ENCODE measurements at places on chromosomes 2 and 18. TPM values are rescaled to one million over a fixed set of nuclear protein-coding genes. Genes with fewer than 3 reads are reported as not detected.

Gene TGIF1
- total RNA-seq: 101 TPM

Gene SLC1A4
- 9.1 TPM for total RNA-seq

Gene CIB4
- not detected for total RNA-seq

Gene SP5
- 0.47 TPM for total RNA-seq

Gene FOXD4L1
- 0.33 TPM for total RNA-seq

Gene SLC5A7
- 0.06 TPM for total RNA-seq

DNA sequence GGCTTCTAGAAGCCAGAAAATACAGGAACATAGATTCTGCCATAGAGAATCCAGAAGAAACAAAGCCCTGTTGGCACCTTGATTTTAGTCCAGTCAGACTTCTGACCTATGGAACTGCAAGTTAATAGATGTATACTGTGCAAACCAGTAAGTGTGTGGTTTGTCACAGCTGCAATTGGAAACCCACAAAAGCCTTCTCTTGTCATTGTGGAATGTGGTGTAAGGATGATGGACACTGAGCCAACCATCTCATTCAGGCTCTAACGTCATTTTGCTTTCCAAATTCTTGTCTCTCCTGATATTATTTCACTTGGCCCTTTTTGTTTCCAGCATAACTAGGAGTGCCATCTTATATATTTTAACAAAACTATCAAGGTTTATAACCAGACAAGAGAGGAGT is 369.5 kb upstream of the SMIM21 start:
- no peaks in the 10 kb centered on the region for H3K4me1 ChIP-seq
- no peak overlapping the region for H3K27ac ChIP-seq
- no peak for DNase-seq
- H3K27me3 ChIP-seq: peaks cover 25% of the 10 kb centered on the region
- no peaks in the 10 kb centered on the region for H3K36me3 ChIP-seq
- no peak overlapping the region for H3K4me3 ChIP-seq

DNA sequence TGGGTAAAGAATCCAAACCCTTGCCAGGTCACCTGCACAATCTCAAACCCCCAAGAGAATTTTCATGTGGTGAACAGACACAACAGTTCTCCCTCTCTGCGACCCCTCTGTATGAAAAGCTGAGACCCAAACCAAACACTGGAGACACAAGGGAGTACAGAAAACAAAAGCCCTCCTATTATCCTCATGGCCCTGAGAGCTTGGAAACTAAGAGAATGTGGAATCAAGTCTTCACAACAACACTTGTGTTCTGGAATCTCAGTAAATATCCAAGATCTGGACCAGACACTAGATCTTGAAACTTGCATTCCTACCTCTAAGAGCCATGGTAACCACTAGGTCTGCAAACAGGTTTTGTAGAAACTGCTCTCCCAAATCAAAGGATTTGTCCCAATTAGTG is 50.1 kb upstream of the CCDC150 start:
- no peak for DNase-seq
- no peak overlapping the region for H3K4me3 ChIP-seq
- no peak overlapping the region for H3K27ac ChIP-seq
- no peaks in the 10 kb centered on the region for H3K36me3 ChIP-seq
- H3K4me1 ChIP-seq: peaks cover 33% of the 10 kb centered on the region
- peaks cover 6% of the 10 kb centered on the region for H3K27me3 ChIP-seq

DNA sequence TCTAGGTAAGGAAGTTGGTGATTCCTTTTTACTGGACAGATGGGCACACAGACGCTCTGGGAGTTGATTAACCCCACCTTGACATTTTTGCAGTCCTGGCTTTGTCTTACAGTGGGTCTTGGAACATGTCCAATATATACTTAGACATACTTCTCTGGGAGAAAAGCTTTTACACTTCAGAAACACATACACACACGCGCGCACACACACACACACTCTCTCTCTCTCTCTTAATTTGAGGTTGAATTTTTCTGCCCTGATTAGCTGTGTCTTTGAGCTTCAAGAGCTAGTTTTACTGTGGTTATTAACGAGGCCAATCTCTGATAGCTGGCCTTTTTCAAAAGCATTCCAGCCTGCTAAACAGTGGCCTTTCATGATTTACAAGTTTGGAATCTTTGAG is 215.0 kb downstream of the MYCN start:
- H3K4me1 ChIP-seq: no peaks in the 10 kb centered on the region
- no peaks in the 10 kb centered on the region for H3K27me3 ChIP-seq
- no peak overlapping the region for H3K27ac ChIP-seq
- H3K36me3 ChIP-seq: no peaks in the 10 kb centered on the region

DNA sequence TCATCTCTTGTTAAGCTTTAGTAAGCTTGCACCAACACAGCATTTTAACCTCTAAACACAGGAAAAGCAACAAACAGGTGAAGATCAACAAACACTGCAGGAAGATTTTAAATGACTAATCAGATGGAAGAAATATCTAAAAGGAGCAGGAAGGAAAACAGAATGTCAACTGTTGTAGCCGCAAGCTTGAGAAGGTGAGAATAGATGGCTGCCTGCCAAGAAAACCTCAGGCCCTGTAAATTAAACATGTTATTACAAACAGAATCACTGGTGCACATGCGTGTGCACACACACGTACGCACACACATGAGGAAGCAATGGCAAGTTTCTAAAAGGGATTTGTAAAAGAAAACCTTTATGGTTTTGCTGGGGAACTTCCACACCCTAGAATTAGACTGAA is 257.8 kb upstream of the GALNT5 start:
- DNase-seq: no peak
- no peaks in the 10 kb centered on the region for H3K4me1 ChIP-seq
- no peaks in the 10 kb centered on the region for H3K36me3 ChIP-seq
- H3K27me3 ChIP-seq: no peaks in the 10 kb centered on the region
- no peak overlapping the region for H3K4me3 ChIP-seq

GRCh38 chr18:33232318-33232626 is 208.2 kb downstream of the CCDC178 start:
- no peak overlapping the region for H3K4me3 ChIP-seq
- DNase-seq: no peak
- H3K36me3 ChIP-seq: no peaks in the 10 kb centered on the region
- no peak overlapping the region for H3K27ac ChIP-seq
- H3K27me3 ChIP-seq: no peaks in the 10 kb centered on the region

DNA sequence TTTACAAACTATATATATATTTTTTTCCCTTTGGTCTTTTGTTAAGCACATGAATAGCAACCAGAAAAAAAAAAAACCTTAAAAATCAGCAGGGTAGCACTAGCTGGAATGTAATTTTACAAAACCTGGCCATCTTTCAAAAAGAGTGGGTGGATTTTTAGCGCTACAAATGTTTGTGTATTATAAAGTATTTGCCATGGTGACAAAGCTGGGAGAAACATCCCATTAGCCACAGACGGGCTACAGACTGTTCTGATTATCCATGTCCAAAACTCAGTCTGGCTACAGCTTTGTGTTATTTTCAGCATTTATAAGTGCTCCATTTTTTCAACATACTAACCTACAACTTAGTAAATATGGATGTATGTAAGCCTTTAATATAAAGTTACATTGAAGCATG is 249.5 kb upstream of the TANK start:
- H3K4me3 ChIP-seq: no peak overlapping the region
- no peaks in the 10 kb centered on the region for H3K4me1 ChIP-seq
- H3K27me3 ChIP-seq: no peaks in the 10 kb centered on the region
- no peak overlapping the region for H3K27ac ChIP-seq

GRCh38 chr2:231099918-231100317 is 24.9 kb downstream of the HTR2B start:
- H3K27ac ChIP-seq: no peak overlapping the region
- peaks cover 37% of the 10 kb centered on the region for H3K4me1 ChIP-seq
- H3K27me3 ChIP-seq: no peaks in the 10 kb centered on the region

- no peaks in the 10 kb centered on the region for H3K27me3 ChIP-seq
- H3K4me1 ChIP-seq: no peaks in the 10 kb centered on the region
These were observed 12.0 kb downstream of the NPPC start for GRCh38 chr2:231914077-231914690.

DNA sequence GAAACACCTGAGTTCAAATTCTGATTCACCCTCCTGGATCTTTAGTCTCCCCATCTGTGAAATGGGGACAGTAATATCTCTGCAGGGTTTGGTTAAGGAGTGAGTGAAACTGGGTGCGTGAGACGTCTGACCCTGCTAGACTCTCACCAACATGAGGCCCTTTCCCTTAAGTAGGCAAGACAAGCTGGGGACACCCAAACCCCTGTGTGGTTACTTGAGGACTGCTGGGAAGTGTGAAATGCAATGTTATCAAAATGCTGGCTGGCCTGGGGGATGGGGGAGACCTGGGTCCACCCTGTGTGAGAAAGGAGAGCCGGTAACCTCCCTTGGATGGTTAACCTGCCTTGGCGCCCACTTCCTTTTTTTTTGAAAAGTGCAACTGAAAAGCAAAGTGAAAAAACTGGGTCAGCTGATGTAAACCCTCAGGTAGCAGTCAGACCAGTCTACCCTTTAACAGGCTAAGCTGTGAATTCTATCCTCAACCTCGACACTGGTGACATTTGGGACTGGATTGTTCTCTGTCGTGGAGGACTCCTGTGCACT is 82.3 kb downstream of the INPP5D start:
- H3K27ac ChIP-seq: no peak overlapping the region
- H3K36me3 ChIP-seq: no peaks in the 10 kb centered on the region
- no peaks in the 10 kb centered on the region for H3K27me3 ChIP-seq
- no peaks in the 10 kb centered on the region for H3K4me1 ChIP-seq

GRCh38 chr18:8911408-8912340 is 190.8 kb upstream of the NDUFV2 start:
- H3K27me3 ChIP-seq: no peaks in the 10 kb centered on the region
- H3K4me3 ChIP-seq: no peak overlapping the region
- H3K27ac ChIP-seq: no peak overlapping the region
- H3K4me1 ChIP-seq: no peaks in the 10 kb centered on the region
- DNase-seq: no peak

- DNase-seq: no peak
- H3K27ac ChIP-seq: no peak overlapping the region
- H3K4me3 ChIP-seq: no peak overlapping the region
- H3K27me3 ChIP-seq: no peaks in the 10 kb centered on the region
These were observed 159.7 kb upstream of the CCDC195 start for GRCh38 chr2:224875841-224876240.

DNA sequence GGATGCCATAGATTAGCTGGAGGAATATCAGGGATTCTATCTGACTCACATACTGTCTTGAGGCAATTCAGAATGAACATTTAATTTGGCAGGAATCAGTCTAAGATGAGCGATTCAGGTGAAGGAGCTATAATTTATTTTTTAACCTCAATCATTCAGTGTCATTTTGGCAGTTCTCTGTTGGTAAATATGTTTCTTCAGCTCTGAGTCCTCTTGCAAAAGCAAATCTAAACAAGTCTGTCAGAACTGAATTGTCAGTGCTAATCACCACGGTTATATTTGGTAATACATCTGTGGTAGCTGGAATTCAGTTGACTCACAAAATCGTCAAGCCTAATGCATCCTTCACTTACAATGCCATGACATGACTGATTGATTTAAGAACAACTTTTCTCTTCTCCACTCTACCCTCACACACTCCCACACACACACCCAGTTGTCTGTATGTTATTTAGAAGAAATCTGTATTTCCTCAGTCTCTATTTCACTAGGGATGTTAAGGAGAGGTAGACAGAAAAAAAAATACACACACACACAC is 516.6 kb upstream of the NXPH2 start:
- DNase-seq: peak; percentile 33
- no peaks in the 10 kb centered on the region for H3K27me3 ChIP-seq
- no peaks in the 10 kb centered on the region for H3K4me1 ChIP-seq
- H3K36me3 ChIP-seq: no peaks in the 10 kb centered on the region
- no peak overlapping the region for H3K4me3 ChIP-seq

GRCh38 chr2:43484323-43484930 is 111.4 kb downstream of the THADA start:
- no peaks in the 10 kb centered on the region for H3K36me3 ChIP-seq
- no peaks in the 10 kb centered on the region for H3K27me3 ChIP-seq
- peaks cover 27% of the 10 kb centered on the region for H3K4me1 ChIP-seq
- no peak overlapping the region for H3K27ac ChIP-seq

- no peaks in the 10 kb centered on the region for H3K36me3 ChIP-seq
- peak; percentile 32 for DNase-seq
- H3K27ac ChIP-seq: no peak overlapping the region
- no peak overlapping the region for H3K4me3 ChIP-seq
- peaks cover 72% of the 10 kb centered on the region for H3K27me3 ChIP-seq
These were observed 63.6 kb upstream of the TTC21B start for GRCh38 chr2:166017208-166017607.

- DNase-seq: no peak
- no peaks in the 10 kb centered on the region for H3K27me3 ChIP-seq
- H3K36me3 ChIP-seq: no peaks in the 10 kb centered on the region
- no peak overlapping the region for H3K4me3 ChIP-seq
- no peaks in the 10 kb centered on the region for H3K4me1 ChIP-seq
These were observed 370.3 kb downstream of the RIT2 start for GRCh38 chr18:42745171-42745570.

GRCh38 chr18:36187826-36188721 is 777 bp downstream of the MOCOS start:
- peak overlapping the region; percentile 46 for H3K27ac ChIP-seq
- no peaks in the 10 kb centered on the region for H3K36me3 ChIP-seq
- DNase-seq: peak; percentile 48
- H3K27me3 ChIP-seq: no peaks in the 10 kb centered on the region
- H3K4me1 ChIP-seq: peaks cover 11% of the 10 kb centered on the region

Measured in PC-3 (cell line).